Lung (tissue), 17 donors: ENCODE measurements at places on chromosomes 16 and 17.

DNA sequence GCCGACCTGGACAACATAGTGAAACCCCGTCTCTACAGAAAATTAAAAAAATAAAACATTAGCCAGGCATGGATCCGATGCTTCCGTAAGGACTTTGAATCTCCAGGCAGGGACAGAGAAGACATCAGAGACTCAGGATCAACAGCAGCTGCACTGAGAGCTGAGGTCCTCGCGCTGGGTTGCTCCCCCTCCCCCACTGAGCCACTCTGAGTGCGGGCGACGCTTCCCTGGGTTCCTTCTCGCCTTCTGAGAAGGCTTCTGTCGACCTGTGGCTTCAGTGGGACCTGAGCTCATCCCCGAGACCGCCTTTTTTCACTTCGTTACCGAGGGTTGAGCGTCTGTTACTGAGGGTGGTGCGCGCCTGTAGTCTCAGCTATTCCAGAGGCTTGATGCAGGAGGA lies 20.4 kb downstream of the ACTG1 start:
- DNase-seq, result no peak

- DNase-seq, result no peak
These were observed 269.4 kb downstream of the BCAS3 start for GRCh38 chr17:60947100-60947499.

- DNase-seq, result no peak
These were observed 32.3 kb downstream of the ATPAF2 start for GRCh38 chr17:18006495-18007239.

GRCh38 chr16:28140788-28141618 lies 70.8 kb downstream of the XPO6 start:
- DNase-seq, result no peak

GRCh38 chr16:84271866-84272265 lies 22.8 kb upstream of the WFDC1 start:
- no peak for DNase-seq

DNA sequence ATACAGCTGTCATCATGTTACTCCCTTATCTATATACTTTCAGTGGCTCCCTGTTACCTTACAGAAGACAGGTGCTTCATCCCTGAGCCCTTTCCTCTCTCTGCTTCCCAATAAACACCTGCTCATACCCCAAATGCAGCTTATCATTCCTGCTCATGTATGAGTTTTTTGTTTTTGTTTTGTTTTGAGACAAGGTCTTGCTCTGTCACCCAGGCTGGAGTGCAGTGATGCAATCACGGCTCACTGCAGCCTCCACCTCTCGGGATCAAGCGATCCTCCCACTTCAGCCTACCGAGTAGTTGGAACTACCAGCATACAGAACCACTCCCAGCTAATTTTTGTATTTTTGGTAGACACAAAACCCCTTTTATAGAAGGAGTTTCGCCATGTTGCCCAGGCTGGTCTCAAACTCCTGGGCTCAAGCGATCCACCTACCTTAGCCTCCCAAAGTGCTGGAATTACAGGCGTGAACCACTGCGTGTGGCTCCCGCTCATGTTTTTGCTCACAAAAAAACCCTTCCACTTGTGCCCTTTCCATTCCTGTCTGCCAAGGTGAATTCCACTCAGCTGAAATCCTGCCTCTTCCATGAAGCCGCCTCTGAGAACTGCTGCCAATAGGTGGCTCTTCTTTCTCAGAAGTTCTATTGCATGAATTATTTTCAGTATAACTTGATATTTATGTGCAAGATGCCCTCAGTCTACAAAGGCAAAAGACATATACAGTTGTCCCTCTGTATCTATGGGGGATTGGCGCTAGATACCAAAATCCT lies 7.9 kb upstream of the RNF157 start:
- no peak for DNase-seq

DNA sequence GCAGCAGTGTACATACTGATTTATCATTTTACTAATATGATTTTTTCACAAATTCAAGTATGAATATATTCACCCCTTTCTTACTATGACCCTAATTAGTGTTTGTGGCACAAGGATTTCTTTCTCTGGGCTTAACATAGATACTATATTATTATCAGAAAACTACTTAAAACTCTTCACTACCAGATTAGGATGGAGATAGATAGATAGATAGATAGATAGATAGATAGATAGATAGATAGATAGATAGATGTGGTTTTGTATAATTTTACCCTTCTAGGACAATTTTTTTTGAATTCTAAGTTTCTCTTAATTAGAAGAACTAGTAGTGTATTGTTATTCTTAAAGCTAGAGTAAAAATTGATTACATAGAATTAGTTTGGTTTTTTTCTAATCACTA lies 49.6 kb downstream of the VMP1 start:
- DNase-seq, result no peak

GRCh38 chr16:21167929-21168602 lies 9.6 kb downstream of the LDAF1 start:
- DNase-seq, result no peak

DNA sequence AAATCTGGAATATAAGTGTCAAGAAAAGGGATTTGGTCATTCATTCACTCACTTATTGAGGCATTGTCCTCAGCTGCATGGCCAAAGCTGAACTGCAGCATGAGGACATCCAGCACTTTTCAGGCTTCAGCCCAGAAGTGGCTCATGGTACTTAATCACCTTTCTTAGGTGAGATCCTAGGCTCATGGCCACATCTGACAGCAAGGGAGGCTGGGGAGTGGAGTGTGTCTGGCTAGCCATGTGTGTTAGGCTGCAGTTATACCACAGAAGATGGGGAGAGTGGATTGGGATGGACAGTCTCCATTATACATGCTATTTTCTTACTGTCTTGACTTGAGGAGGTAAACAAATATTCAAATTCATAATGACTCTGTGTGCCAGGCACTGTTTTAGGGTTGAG lies 68.8 kb downstream of the SHISA6 start:
- no peak for DNase-seq

DNA sequence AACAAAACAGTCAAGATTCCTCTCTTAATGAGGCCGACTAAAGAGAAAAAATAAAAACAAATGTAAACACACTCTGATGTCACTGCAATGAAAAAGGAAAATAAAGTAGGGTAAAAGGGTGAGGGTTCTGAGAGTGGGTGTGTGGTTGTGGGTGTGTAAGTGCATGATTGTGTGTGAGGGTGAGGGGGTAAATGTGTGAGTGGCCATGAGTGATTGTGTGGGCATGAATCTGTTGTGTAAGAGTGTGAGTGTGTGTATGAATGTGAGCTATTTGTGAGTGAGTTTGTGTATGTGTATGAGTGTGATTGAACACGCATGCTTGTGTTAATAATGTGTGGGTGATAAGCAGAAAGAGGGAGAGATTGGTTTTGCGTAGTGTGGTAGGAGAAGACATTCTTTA lies 132.8 kb downstream of the CDH11 start:
- no peak for DNase-seq

DNA sequence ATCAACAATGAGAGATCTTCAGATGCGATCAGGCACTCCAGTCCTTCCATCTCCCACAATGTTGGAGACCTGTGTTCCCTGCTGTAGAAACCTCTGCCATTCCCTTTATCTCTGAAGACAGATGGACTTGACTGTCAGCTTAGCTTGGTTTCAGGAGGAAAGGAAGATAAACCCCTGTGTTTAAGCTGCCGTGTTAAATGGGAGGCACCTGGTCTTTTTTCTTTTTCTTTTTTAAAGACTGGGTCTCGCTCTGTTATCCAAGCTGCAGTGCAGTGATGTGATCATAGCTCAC lies 63.1 kb downstream of the USP22 start:
- no peak for DNase-seq

DNA sequence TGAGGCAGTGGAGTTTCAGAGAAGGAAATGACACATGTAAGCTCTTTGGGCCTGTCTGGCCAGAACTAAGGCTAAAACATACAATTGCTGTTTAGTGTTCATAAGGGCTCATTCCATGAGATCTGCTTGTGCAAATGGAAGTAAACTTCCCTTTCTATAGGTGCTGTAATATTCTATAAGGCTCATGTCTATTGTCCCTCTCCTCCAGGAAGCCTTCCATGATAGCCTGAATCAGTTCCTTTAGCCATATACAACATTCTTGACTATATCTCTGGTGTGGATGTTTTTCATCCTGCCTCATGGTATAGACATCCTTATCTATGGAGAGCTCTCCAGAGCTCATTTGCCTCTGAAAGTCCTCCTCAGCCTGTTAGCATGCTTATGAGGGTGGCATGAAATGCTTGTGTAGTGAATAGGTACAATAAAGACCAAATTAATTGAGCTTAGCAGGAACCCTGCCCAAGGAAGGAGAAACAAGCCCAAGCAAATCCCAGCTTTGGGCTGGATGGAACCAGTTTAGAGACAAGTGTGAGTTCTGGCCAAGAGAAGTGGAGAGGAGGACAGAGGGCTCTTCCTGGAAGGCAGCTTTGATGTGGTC lies 1.6 kb upstream of the ETV4 start:
- no peak for DNase-seq

GRCh38 chr17:76154292-76154691 lies 13.2 kb upstream of the FOXJ1 start:
- no peak for DNase-seq

GRCh38 chr17:8146381-8147140 lies 5.6 kb downstream of the PER1 start:
- no peak for DNase-seq

- DNase-seq, result no peak
These were observed 1.9 kb downstream of the ZNF652 start for GRCh38 chr17:49359990-49360795.

- no peak for DNase-seq
These were observed 10.4 kb downstream of the KCNH6 start for GRCh38 chr17:63533433-63534077.

- no peak for DNase-seq
These were observed 19.0 kb downstream of the CENPX start for GRCh38 chr17:82003411-82004381.
